Activated T-helper 2 cell treated with anti-CD3 and anti-CD28 coated beads, Interferon-gamma antibody, Interleukin-2, Interleukin-4, amounts not matched to agents 10 μg/mL and 5 μg/mL and 100 μg/mL, durations not matched to agents 14 hours and 24 hours and 36 hours (primary cell): ENCODE measurements at places on chromosomes 5 and 9. TPM values are rescaled to one million over a fixed set of nuclear protein-coding genes. Genes with fewer than 3 reads are reported as not detected.
A peak's percentile ranks its signal among the peaks of the same experiment; 100 is the strongest.

The KLF9 gene
- total RNA-seq = 13.5 and 13.7 TPM in 2 replicates

DNA sequence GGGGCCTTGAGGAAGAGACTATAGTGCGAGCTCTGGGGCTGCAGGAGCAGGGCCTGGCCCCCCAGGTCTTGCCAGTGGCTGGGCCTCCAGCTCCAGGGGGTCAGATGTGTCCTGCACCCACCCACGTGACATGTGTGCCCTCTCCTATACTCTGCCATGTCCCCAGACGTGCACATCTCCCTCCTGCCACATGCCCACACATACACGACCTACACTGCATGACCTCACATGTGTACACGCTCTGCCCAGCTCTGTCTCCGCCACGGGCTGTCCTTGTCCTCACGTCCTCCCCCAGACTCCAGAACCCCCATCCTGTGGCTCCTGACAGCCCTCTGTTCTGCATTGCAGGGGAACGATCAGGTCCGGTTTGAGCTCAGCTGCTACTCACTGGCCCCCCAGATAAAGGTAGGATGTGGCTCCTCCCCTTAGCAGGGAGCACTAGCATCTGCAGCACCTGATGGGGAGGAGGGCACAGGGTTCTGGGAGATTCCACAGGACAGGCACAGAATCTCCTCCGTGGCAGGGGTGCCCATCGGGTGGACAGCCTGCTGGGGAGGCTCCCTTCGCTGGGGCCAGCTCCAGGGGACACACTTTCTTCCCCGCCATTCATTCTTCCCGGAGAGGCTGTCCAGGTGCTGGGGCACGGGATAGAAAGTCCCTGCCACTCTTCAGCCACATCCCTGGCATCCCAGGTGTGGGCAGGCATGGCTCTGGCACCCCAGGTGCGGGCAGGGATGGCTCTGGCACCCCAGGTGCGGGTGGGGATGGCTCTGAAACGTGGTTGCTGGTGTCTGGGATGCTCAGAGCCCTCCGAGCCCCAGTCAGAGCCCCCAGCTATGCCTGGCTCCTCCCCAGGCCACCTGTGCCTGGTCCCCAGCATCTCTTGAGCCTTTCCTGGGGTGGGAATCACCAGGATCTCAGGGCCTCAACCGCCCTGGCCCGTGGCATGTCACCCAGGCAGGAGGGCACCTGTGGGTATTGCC is 19.3 kb downstream of the ASS1 start:
- H3K27ac ChIP-seq = no peak overlapping the region
- H3K27me3 ChIP-seq = peaks cover 27% of the 10 kb centered on the region
- no peaks in the 10 kb centered on the region for H3K36me3 ChIP-seq
- no peak for DNase-seq
- H3K4me3 ChIP-seq = no peak overlapping the region

DNA sequence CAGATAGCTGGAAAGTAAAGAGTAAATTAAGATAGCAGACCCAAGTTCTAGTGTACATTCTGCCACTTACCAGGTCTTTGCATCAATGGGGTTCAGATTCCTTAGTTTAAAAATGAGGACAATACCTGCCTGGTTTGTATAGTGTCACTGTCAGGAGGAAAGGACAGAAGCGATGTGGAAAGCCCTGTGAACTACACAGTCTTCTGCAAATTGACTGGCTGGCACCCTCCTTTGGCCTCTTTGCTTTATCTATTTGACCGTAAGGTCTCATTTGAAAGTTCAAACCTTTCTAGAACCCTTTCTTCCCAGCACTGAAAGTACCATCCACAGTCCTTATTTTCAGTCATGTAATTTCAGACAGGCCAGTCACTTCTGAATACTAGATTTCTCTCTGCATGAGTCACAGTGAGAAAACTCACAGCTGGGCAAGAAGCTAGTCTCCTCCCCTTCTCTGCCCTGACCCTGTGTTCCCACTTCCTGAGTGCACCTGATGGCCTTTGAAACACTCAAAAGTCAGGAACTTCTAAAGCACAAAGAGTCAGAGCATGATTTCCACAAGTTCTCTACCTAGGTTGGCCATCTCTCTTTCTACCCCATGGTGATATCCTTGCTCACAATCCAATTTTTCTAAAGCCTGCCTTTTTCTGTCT is 91.3 kb upstream of the RASEF start:
- no peak for DNase-seq
- H3K27me3 ChIP-seq = no peaks in the 10 kb centered on the region
- H3K4me3 ChIP-seq = no peak overlapping the region
- peaks cover 5% of the 10 kb centered on the region for H3K4me1 ChIP-seq
- no peak overlapping the region for H3K27ac ChIP-seq
- no peaks in the 10 kb centered on the region for H3K36me3 ChIP-seq

DNA sequence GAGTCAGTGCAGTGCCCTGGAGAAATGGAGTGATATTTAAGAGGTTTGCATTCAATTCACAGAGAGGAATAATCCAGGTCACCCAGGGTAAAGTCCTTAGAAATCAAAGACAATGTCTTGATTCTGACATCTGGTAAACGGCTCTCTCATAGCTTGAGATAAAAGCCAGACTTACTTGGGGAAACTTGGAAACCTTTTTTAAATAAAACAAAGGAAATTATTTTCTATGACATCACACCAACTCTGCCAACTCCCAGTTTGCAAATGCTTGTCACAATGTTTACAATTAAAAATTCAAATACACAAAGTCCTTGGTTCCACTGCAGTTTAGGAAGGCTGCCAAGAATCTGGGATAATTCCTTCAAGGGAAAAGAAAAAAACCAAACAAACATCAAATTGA is 255.1 kb upstream of the NREP start:
- H3K4me3 ChIP-seq = no peak overlapping the region
- H3K36me3 ChIP-seq = no peaks in the 10 kb centered on the region
- H3K27ac ChIP-seq = no peak overlapping the region
- DNase-seq = no peak

DNA sequence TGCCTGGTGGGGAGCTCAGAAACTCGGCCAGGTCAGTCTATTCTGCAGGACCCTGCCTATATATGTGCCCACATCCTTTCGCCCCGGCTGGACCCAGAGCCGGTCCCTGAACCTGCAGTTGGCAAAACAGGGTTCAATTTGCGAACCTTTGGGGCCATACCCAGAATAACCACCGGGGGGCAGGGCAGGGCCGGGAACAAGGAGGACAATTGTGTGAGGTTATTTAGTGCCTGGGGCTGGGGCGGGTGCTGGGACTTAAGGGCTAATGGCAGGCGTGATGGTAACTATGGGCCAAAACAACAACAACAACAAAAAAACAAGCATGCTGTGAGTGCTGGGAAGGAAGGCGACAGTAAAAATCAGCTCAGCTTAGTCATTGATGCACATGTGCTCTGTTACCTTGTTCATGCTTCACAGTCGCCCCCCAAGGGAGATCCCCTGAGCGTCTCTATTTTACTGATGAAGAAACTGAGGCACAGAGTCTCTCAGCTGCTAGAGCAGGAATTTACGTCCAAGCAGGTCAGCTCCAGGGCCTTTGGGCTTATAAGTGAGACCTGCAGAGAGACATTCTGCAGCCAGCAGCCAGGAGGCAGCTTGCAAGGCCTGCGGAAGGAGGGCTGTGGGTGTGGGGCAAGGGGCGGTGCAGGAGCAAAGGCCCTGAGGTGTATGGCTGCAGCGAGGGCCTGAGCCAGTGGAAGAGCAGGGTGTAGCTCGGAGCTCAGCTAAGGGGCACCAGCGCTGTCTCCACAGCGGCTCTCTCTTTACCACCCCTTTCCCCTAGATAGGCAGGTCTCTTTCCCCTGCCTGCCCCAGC is 106.0 kb downstream of the PHF2 start:
- H3K4me3 ChIP-seq = no peak overlapping the region
- peaks cover 3% of the 10 kb centered on the region for H3K36me3 ChIP-seq
- H3K4me1 ChIP-seq = no peaks in the 10 kb centered on the region

DNA sequence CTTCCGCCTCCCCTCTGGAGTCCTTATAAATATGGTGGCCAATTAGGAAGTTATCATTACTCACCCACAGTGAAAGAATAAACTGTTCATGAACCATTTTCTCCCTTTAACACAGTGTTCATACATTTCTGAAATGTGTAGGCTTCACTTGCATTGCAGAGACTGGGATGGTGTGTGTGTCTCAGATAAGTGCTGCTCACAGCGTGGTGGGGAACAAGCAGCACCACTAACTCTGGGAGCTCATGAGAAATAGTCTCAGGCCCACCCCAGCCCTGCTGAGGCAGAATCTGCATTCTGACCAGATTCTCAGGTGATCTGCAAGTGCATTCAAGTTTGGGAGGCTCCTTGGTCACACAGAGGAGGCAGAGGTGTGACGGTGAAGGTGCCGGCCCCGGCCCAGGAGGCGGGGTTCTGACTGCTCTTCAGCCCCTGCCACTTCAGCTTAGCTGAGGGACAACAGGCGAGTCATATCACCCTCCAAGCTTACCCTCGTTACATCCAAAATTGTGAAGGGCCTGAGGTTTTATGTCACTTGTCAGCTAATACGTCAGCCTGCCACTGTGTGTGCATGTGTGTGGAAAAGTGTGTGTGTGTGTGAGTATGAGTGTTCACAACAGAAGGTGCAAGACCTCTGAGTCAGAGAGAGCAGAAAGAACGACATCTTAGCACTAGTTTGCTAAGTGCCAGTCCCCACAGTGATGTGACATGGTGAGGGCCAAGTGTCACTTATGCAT is 34.7 kb downstream of the DAP start:
- H3K27ac ChIP-seq = no peak overlapping the region
- H3K4me3 ChIP-seq = no peak overlapping the region
- peaks cover 18% of the 10 kb centered on the region for H3K36me3 ChIP-seq
- peaks cover 13% of the 10 kb centered on the region for H3K4me1 ChIP-seq
- DNase-seq = no peak

The FOXB2 gene
- total RNA-seq = not detected in 2 replicates

The DUSP1 gene
- total RNA-seq = 8.9 and 9.7 TPM in 2 replicates

- no peak for DNase-seq
- H3K27me3 ChIP-seq = no peaks in the 10 kb centered on the region
- no peaks in the 10 kb centered on the region for H3K36me3 ChIP-seq
- no peak within 1 kb of the TSS for H3K27ac ChIP-seq
- H3K4me1 ChIP-seq = no peaks in the 10 kb centered on the region
Measured at GRCh38 chr5:141121563-141121962, at the start of gene PCDHB4. TSS of gene PCDHB4 (plus strand) at chr5:141121818. CDS start at chr5:141121999, 181 bp downstream.

The C7 gene
- not detected in 2 replicates for total RNA-seq

- H3K4me1 ChIP-seq = no peaks in the 10 kb centered on the region
- no peak overlapping the region for H3K4me3 ChIP-seq
- DNase-seq = peak; percentile 5
- H3K27me3 ChIP-seq = peaks cover 14% of the 10 kb centered on the region
- H3K36me3 ChIP-seq = no peaks in the 10 kb centered on the region
- H3K27ac ChIP-seq = no peak overlapping the region
Measured at GRCh38 chr5:135439231-135440205, 7.6 kb downstream of the DCANP1 start.
